Non-pigmented ciliary epithelial cell (primary cell): ENCODE measurements at places on chromosomes 2 and 18.

GRCh38 chr2:99695130-99695943, 205.5 kb upstream of the REV1 start:
- DNase-seq: no peak

- no peak for DNase-seq
These were observed 183.0 kb upstream of the HS6ST1 start for GRCh38 chr2:128501700-128502099.

GRCh38 chr2:140998577-140998976, 1132.2 kb downstream of the LRP1B start:
- no peak for DNase-seq

GRCh38 chr2:22904126-22904684, 480.8 kb upstream of the KLHL29 start:
- no peak for DNase-seq

- no peak for DNase-seq
These were observed 325.4 kb downstream of the ZNF804A start for GRCh38 chr2:184923751-184924150.

DNA sequence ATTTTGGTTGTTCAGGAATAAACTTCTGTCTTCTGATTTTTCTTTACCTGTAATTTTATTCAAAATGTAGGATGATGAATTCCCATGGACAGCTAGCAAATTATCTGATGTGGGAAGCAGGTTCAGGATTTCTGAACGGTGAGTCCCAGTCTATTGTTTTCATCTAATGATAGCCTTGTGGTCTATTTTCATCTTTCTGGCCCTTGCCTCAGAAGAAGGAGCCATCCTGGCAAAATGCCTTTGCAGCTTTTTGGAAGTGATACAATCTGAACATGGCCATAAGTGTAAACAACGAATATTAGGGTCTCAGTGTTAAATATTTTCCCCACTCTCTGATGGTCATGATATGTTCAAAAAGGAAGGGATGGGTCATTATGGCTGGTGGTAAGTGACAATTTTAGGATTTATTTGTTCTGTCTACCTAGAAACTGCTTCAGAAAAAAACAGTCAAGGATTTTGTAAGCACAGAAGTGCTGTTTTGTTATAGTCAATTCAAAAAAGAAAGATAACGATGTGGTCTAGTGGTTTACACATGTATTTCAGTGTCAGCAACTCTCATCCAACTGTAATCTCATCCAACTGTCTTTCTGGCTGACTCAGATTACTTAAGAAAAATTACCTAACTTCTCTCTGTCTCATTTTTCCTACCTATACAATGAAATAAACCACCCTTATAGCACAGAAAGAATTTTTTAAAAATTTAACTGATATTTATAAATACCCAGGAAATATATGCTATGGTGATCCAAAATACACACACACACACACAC, 272.6 kb upstream of the ERBB4 start:
- peak; percentile 17 for DNase-seq

GRCh38 chr2:42132191-42132965, 36.8 kb upstream of the EML4 start:
- DNase-seq: no peak

GRCh38 chr2:161206471-161207032, 46.3 kb downstream of the TANK start:
- DNase-seq: no peak

DNA sequence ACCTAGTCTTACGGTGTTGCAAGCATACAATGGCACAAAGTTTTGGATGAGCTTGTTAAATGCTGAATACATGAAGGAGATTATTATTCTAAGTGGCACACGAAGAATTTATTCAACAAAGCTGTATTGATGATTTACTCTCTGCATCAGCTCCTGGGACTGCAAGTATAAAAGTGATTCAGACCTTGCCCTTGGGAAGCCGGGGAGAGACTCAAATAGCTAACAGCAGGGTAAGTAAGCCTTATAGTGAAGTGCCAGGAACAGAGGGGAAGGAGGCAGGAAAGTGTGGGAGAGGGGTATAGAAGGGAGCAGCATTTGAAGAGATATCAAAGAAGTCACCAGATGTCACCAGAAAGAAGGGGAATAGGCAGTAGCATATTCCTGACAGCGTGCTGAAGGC, 115.4 kb downstream of the MCFD2 start:
- no peak for DNase-seq

- DNase-seq: no peak
These were observed 308.1 kb downstream of the ZEB2 start for GRCh38 chr2:144211826-144212225.

DNA sequence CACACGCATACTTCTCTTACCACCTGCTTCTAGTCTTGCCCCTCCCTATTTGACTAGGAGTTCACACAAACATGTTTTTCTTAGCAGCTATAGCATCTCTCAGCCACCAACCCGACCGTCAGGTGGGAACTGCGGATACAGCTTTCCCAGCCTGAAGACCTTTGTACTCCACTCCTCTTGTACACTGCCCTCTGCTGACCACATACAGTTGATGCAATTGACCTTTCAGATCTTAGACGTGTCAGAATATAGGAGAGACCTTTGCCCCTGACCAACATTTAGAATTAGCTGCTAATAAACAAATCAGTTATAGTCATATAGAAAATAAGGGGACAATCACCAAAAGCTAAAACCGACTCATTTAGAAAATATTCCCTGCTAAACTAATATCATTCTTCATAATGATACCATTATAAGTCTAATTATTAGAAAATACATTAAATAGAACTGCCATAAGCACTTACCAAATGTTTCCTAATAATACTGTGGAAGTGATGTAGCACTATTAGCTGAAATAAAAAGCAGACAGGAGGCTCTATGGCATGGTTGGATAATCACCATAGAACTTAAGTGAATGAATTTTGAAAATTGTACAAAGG, 208.4 kb downstream of the RAD51AP2 start:
- peak; percentile 27 for DNase-seq

GRCh38 chr2:42360493-42360889, 526 bp downstream of the COX7A2L start:
- DNase-seq: no peak

DNA sequence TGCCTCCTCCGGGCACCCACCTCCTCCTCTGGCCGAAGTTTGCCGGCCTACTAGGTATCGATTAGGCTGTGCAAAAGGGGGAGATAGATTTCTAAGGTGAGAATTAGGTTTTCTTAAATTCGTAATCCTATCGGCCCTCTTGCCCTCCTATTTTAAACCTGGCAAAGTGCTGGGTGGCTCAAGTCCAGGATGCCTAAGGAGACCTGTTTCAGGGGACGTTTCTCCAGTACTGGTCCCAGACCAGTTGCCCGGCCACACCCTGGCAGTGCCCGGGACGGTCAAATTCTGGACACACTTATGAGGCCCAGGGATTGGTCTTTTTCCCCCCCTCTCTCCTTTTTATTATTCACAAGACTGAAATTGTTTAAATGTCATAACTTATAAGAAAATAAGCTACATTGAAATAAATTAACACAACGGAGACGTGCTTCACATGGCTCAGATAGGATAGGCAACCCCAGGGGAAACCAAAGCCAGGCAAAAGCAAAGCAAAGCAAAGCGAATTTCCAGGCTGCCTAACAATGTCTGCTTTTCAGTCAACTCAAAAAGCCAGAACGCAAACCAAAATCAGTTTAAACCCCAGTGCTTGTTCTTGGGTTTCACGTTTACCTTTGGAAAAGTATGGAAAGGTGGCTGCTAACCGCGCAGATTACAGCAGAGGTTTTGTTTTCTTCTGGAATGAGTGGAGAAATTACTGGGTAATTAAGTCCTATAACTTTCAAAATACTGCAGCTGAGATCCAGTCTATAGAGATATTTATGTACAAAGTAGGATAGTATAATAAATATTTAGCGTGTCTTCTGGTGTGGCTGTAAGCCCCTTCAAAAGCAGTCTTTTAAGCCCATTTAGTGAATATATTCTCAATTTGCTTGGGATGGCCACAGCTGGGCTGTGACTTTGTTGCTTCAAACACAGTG, 3.0 kb downstream of the GBX2 start:
- DNase-seq: no peak

- no peak for DNase-seq
These were observed 54.9 kb downstream of the R3HDM1 start for GRCh38 chr2:135586148-135586547.

DNA sequence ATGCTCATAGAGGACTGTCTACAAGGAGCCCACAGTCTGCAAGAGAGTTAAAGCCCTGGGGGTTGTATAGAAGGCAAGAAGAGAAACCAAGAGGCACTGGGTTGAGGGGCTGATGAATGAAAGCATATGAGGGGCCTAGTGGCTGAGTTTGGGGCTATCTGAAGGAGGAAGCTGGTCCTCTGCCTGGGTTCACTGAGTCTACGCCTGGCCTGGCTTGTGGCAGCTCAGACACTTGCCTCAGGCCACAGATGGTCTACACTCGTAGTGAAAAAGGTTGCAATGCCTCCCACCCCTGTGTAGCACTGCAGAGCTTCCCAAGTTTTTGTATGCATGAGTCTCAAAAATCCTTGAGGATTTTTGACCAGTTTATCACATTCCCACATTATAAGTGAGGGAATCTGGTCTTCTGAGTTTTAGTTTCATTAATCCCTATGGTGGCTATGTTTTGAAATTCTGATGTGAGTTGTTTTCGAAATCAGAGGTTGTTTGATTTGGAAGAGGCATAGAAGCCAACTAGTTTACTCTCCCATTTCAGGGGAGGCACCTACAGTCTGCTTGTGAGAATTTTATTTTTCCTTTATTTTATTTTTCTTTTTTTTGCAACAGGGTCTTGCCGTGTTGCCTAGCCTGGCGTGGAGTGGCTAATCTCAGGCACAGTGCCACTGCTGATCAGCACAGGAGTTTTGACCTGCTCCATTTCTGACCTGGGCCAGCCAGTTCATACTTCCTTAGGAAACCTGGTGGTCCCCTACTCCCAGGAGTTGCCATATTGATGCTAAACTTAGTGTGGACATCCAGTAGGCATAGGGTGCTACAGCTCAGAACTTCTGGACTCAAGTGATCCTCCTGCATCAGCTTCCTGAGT, 10.0 kb downstream of the MYCN start:
- DNase-seq: no peak

DNA sequence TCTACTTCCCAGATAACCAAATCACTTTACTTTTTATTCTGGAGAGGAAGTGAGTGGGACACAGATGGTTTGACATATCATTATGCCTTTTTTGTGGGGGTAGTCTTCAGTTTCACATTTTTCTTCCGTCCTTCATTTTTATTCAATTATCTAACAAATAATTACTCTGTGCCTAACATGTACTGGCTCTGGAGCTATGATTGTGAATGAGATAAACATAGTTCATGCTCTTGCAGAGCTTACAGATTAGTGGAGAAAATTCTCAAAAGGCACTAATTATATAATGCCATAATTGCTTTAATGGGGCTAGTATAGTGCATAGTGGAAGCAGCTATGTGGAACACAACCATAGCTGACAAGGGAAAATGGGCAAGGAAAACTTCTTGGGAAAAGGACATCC, 303.6 kb upstream of the TFPI start:
- DNase-seq: no peak

- no peak for DNase-seq
These were observed 80.6 kb downstream of the EML6 start for GRCh38 chr2:54803783-54804751.

- DNase-seq: no peak
These were observed 316.9 kb downstream of the OSR1 start for GRCh38 chr2:19041434-19042041.

GRCh38 chr2:154189953-154190352, 318.2 kb downstream of the GALNT13 start:
- no peak for DNase-seq

GRCh38 chr2:15383695-15384350, 177.3 kb downstream of the NBAS start:
- no peak for DNase-seq

DNA sequence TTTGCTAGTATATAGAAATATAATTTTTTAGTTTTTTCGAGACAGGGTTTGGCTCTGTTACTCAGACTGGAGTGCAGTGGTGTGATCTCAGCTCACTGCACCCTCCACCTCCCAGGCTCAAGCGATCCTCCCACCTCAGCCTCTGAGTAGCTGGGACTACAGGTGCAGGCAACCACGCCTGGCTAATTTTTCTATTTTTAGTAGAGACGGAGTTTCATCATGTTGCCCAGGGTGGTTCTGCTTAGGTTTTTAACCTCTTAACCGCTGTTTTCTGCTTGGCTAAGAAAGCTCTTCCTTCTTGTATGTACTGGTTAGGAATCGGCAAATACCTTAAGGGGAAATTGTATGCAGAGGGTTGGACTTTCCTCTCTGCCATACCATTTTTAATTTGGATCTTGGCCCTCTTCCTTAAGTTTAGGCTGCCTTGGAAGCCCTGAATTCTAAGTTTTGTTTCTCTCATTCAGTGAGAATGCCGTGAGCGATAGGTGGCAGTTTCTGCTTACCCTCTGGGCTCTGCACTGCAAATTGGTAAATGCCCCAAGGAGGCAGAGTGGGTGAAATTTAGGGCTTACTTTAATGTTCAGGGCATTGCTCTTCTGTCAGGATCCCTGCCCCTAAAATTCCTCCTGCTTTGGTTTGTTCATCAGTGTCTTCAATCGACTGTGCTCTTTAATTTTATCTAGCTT, 32.3 kb downstream of the EML6 start:
- no peak for DNase-seq
